ENCODE measurements at places on chromosomes 16 and 17.

DNA sequence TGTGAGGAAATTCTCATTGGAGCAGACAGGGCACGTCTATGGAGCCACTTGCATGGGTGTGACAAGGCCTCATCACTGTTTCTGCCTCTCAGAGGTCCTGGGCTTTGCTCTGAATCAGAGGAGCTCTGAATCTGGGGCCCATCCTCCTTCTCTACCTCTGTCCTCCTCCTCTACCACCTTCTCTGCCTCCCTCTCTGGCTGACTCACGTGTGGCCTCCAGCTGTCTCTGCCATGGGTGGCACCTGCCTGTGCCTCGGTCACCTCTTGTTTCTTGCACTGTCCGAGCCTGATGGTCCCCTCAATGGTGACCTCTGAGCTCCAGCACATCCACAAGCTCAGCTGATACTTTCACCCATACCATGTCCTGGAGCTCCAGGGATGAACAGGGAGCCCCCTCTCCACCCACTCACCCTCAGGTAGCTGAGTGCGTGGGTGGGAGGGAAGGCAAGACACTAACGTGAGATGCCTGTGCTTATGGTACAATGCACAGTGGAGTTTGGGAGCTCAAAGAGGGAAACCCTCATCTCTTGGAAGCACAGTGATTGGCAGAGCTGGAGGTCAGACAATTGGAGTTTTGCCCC, 116.4 kb upstream of the CRHR1 start:
- no peak for DNase-seq

DNA sequence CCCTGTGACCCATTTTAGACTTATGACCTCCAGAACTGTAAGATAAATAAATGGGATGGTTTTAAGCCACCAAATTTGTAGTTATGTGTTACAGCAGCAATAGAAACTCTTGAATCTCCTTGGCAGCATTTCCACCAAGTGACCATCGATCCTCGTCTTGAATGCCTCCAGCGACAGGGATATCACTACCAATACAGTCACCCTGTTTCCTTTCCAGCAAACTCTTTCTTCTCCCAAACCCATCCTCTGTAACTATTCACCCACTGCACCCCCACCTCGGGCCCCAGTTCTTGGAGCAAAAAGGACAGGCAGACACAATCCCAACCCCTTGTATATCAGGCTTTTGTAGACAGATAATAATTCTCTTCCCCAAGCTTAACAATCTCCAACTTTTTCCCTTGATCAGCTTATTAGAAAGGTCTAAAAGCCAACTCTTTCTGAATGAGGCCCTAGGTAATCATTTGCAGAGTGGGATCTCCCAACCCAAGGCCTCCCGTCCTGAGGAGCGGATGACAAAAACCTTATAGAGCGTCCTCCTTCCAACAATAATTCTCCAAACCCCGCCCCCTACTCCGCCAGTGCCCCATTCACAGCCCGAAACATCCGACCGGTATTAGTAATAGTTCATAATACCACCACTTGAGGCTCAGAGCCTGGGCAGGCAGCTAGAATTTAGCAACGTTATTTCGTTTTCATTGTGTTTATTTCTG, 14.7 kb upstream of the PLLP start:
- DNase-seq = no peak

DNA sequence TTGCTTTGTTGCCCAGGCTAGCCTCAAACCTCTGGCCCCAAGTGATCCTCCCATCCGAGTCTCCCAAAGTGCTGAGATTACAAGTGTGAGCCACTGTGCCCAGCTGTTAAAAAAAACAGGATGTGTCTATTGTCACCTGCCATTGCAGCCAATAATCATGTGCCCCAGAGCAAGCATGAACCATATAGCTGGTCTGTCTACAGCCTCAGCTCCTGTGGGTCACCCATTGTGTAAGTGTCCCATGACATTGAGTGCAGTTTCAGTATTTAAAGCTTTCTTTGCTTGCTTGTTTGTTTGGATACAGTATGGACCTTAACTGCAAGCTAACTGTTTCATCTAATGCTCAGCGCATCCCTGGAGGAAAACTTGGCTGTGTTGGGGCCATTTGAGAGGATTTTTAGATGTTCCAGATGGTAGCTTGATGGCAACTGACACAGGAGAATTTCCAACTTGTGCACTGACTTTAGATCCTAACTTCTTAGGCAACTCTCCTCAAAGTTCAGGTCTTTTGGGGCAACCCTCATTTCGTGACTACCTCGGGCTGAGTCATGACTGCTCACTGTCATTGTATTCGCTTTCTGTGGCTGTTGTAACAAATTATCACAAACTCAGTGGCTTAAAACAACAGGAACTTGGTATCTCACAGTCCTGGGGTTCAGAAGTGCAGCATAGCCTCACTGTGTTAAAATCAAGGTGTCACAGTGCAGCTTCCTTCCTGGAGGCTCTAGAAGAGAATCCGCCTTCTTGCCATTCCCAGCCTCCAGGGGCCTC, 30.3 kb upstream of the ADORA2B start:
- DNase-seq = peak; percentile 59

GRCh38 chr16:28204204-28204603, 7.6 kb downstream of the XPO6 start:
- DNase-seq = no peak

Data from inflammatory macrophage treated with lipopolysaccharide for 1 hour (primary cell).